ENCODE measurements at places on chromosomes 13 and 19.

- no peak for DNase-seq
These were observed 219.2 kb downstream of the ENOX1 start for GRCh38 chr13:43567608-43568007.

GRCh38 chr13:114130837-114131582, 1.4 kb downstream of the RASA3 start:
- peak; percentile 68 for DNase-seq

DNA sequence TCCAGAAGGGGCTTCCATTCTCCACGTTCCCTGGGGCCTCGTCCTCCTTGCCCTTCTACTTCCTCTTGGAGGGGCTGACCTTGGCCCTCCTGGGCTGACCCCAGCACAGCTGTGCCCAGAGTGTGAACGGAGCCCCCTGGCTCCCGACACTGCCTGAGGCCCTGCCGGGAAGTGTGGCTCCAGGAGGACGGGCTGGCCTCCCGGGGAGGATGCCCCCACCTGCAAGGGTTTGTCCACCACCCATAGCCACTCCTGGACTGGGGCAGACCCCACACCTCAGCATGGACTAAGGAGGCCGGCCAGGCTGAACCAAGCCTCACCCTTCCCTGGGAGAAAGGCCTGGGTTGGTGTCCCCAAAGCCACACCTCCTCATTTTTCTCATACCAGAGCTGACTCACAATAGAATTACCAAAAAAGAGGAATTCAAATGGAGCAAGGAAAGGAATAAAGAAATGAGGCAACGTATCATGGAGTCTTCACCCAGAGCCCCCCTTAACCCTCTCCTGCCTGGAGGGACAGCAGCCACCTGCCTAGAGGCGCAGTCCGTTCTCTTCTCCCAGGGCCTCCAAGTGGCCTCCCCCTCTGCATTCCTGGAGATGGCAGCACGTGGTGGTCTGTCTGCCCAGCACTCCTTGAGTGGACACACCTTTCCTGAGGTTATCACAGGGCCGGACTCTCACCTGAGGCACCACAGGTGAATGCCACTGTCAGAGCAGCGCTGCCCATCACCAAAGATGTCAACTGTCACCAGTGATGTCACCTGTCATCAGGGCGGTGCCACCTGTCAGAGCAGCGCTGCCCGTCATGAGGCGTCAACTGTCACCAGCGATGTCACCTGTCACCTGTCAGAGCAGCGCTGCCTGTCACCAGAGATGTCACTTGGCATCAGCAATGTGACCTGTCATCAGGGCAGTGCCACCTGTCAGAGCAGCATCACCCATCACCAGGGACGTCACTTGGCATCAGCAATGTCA, 3.1 kb upstream of the C13orf46 start:
- DNase-seq, result no peak

DNA sequence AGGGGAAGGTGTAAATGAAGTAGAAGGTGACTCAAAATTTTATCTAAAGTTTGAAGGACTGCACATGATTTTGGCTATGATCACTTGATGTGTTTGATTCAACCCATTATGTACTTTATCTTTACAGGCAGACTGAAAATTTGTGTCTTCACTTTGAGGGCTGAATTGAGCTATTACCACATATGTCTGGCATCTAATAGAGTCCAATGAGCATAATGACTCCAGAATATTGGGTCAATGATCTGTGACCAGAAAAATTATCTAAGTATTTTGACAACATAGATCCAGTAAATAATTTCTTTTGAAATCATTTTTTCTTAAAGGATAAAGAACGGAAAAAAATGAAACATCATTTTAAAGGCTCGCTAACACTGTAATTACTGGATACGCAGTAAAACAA, 2810.0 kb downstream of the PCDH9 start:
- DNase-seq, result no peak

DNA sequence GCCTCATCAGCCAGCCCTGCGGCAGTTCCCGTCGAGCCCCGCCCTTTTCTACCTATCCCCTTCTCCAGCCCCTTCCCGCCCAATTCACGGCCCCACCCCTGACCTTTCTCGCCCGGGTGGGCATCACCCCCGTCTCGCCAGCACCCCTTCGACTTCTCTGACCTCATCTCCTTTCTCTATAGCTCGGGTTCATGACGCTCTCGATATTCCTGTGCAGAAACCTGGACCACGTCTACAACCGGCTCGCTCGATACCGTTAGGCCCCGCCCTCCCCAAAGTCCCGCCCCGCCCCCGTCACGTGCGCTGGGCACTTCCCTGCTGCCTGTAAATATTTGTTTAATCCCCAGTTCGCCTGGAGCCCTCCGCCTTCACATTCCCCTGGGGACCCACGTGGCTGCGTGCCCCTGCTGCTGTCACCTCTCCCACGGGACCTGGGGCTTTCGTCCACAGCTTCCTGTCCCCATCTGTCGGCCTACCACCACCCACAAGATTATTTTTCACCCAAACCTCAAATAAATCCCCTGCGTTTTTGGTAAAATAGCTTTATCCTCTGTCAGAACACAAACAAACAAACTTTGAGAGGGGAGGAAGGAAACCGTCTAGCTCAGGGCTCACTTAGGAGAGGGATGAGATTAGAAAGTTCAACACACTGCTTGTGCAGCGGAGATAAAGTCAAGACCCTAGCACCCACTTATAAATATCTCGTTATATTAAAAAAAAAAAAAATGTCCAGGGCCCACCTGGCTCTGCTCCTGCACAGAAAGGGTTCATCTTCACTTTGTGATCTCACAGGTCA, 5.1 kb downstream of the CD37 start:
- peak; percentile 52 for DNase-seq

DNA sequence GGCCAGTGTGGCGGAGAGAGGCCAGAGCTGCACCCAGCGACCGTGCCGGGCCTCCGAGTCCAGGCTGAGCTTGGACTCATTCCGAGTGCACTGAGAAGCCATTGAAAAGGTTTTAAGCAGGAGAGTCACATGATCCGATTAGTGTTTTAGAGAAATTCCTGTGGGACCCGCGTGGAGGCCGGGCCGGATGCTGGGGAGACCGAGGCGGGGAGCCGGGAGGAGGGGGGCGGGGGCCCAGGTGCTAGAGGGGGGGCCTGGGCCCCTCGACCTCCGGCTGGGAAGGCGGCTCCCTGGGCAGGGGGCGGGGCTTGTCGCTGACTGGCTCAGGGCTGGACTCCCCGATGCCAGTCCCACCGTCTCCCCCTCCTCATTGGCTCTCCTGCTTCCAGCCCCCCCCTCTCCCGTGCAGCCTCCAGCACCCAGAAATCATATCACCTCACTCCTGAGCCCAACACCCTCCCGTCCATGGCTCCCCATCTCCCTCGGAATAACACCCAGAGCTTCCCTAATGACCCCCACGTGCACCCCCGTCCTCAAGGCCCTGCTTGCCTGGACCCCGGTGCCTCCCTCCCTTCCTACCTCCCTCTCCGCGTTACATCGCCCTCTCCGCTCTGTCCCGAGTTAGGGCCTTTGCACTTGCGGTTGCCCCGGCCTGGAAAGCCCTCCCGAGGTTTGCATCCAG, 5.2 kb upstream of the ZNF579 start:
- DNase-seq, result peak; percentile 89

DNA sequence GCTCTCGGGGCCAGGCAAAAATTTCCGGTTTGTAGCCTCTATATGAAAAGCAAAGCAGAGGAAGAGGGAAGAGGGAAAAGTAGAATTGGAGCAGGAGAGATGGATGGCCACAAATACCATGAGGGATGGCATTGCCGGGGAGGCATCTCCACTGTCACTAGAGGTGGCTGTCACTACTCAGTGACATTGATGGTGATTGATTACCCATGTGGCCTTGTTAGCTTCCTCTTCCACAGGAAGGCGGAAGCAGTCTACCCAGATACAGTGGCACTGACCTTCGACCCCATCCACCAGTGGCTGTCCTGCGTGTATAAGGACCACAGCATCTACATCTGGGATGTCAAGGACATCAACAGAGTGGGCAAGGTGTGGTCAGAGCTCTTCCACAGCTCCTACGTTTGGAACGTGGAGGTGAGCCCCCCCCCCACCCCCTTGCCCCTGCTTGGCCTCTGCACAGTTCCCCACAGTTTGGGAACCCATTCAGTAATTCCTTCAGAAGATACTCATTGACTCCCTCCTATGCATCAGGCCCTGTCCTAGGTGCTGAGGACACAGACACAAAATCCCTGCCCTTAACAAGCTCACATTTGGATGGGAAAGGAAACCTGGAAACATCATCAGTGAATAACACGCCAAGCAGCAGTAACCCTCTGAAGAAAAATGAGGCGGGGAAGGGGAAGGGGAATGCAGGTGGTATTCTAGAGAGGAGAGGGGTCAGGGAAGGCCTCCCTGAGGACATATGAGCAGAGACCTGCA, 18.6 kb downstream of the WDR62 start:
- no peak for DNase-seq

- peak; percentile 56 for DNase-seq
These were observed 21.7 kb downstream of the PHF11 start for GRCh38 chr13:49517461-49517860.

GRCh38 chr19:18159810-18160209, 6.8 kb downstream of the PIK3R2 start:
- DNase-seq, result no peak

DNA sequence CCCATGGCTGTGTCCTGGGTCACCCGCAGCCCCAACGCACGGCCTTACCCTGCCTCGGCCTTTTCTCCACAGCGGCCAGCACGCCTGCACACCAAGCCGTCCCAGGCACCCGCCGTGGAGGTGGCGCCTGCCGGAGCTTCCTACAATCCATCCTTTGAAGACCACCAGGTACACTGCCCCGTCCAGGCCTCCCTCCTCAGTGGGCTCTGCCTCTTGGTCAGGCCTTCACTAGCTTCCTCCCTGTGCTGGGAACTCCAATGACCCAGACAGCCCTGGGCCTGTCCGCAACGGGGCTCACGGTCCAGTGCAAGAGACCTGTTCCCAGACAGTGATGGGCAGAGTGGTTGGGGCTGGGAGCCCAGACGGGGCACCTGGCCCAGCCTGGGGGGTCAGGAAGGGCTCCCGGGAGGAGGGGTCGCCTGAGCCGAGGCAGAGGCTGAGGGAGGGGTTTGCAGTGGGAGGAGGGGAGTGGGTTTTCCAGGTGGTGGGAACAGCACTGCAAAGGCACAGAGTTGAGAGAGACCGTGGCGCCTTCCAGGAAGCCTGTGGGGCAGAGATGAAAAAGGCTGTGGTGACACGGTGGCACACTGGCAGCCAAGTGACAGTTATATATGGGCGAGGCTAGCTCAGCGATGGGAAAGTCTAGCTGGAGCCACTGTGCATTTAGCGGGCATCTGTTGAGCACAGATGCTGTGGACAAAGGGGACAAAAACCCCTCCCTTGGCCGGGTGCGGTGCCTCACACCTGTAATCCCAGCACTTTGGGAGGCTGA, 7.3 kb downstream of the NOP53 start:
- no peak for DNase-seq

- peak; percentile 93 for DNase-seq
These were observed at the start of gene INSR for GRCh38 chr19:7293762-7294557. TSS of gene INSR (minus strand) at chr19:7294414. CDS start at chr19:7293891, 523 bp downstream.
